ENCODE measurements at places on chromosomes 2 and 18. TPM values are rescaled to one million over a fixed set of nuclear protein-coding genes. Genes with fewer than 3 reads are reported as not detected.

GRCh38 chr18:75253784-75254183, 43.2 kb downstream of the TSHZ1 start:
- DNase-seq = no peak

GRCh38 chr18:27695503-27695902, 481.4 kb downstream of the CDH2 start:
- DNase-seq = no peak

CSRNP3 gene
- 82.9 TPM for total RNA-seq

DNA sequence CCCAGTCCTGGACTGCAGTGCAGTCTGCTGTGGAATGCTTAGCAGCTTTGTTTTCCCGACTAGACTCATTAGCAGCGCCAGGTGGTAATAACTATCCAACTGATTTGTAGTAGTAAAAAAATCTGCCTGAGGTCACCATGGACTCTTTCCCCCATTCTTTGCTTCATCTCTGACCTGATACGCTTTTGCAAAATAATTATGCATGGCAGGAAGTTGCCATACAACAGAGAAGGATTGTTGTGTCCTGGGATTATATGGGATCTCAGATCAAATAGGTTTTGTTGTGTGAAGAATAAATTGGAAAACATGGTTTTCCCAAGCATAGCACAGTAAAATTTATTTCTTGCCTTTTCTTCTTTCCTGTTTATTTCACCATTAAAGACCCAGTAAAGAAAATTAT, 72.4 kb upstream of the ATP5MC3 start:
- no peak for DNase-seq

TSPYL6 gene
- 0.17 TPM for total RNA-seq

- no peak for DNase-seq
These were observed 391.2 kb downstream of the FBXO15 start for GRCh38 chr18:73756256-73757091.

DNA sequence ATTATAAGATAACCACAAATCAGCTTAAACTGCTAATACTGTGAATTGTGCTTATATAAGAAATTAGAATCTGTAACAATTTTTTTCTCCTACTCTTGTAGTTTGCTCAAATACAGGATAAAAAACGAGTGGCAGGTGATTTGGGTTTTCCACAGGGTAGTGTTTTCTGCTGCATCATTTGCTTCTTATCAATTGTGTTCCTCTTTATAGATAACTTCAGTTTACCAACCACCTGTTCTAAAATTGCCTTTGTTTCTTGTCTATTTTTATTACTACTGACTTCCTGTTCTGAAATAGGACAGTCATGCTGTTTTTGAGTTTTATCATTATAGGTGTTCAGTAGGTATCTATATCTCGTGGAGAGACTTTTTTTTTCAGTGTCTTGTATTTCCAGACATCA, 56.9 kb downstream of the MFSD6 start:
- DNase-seq = no peak

DNA sequence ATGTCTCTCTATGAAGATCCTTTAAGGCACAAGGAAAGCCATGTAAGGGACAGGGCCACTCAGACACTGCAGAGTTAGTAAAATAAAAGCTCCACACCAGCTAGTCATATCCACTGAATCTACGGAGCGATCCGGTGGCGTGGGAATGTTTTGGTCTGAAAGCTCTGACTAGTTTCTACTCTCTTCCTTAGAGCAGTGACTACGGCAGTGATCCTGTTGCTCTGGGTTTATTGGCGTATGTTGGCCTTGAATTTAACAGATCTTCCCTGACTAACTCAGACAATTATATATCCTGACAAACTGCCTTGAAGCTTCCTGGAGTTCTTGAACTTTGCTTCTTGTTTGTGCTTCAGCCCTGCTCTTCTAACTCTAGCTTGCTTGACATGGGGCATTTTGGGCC, 115.3 kb upstream of the FZD5 start:
- no peak for DNase-seq

RSAD2 gene
- total RNA-seq = 13.9 TPM

GCG gene
- total RNA-seq = not detected

SIX2 gene
- 5.5 TPM for total RNA-seq

DNA sequence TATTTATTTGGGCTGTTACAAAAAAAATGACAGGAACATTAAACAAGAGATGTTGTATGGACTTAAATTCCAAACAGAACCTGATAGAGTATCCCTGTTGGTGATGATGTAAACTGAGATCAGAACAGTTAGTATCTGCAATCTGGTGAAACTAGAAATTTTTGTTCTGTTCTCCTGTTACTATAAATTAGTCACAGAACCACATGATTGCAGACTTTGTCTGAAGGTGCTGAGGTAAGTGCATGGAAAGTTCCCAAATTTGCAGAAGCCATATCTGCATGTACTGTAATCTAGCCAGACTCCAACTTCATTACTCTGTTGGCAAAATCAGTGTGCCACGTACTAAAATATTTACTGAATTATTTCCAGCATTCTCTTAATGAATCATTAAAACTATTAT, 516.3 kb upstream of the FSIP2 start:
- DNase-seq = no peak

RGPD3 gene
- 0.88 TPM for total RNA-seq

EMILIN1 gene
- total RNA-seq = 46.2 TPM

GRCh38 chr2:21317131-21317530, 193.4 kb downstream of the TDRD15 start:
- peak; percentile 61 for DNase-seq

THADA gene
- total RNA-seq = 21.0 TPM

DNA sequence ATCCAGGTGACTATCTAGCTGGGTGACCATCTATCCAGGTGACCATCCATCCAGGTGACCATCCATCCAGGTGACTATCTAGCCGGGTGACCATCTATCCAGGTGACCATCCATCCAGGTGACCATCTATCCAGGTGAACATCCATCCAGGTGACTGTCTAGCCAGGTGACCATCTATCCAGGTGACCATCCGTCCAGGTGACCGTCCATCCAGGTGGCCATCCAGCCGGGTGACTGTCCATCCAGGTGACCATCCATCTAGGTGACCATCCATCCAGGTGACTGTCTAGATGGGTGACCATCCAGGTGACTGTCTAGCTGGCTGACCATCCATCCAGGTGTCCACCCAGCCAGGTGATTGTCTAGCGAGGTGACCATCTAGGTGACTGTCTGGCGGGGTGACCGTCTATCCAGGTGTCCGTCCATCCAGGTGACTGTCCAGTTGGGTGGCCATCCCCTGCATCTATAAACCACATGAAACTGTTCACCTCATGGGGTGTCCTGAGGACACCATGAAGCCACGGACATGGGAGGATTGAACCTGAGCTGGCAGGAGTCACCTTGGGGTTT, 305.3 kb downstream of the NDUFA10 start:
- DNase-seq = no peak

MAIP1 gene
- total RNA-seq = 15.6 TPM

- DNase-seq = peak; percentile 74
These were observed 38.7 kb downstream of the MAP4K4 start for GRCh38 chr2:101736233-101736632.

GRCh38 chr2:198052741-198053140, 248.3 kb downstream of the PLCL1 start:
- no peak for DNase-seq

ACMSD gene
- not detected for total RNA-seq

ARHGAP15 gene
- 53.1 TPM for total RNA-seq

DNA sequence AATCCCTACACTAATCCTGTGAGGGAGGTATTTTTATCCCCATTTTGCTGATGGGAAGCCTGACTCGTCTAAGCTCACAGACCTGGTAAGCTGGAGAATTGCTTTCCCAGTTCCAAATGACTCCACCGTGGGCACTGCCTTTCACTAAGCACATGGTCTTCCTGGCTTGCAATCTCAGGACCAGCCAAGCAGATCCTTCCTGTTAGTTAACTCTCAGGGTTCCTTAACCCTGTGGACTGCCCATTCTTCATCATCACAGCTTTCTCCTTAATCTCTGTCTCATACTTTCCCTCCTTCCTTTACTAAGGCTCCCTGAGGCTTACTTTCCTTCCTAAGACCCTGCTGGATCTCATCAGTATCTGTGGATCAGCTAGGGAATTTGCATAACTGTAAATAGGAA, 122.2 kb upstream of the ZEB2 start:
- DNase-seq = no peak

- no peak for DNase-seq
These were observed 19.9 kb downstream of the ABCG5 start for GRCh38 chr2:43818761-43819160.

GRCh38 chr2:74925361-74925786, 33.1 kb upstream of the POLE4 start:
- DNase-seq = no peak

DNA sequence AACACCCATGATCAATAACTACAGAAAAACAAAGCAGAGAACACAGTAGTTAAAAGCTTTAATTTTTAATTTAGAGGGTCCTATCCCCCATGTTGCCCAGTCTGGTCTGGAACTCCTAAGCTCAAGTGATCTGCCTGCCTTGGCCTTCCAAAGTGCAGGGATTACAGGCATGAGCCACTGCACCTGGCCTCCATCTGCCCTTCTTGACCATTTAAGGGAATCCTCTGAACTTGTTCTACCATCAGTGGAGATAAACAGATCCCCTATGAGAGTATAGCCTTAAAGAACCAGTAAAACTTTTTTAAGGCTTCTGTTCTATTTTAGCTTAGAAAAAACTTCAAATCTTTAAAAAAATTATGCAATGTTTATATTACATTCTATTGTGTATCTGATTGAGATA, 13.5 kb upstream of the ATP5MC3 start:
- no peak for DNase-seq

- DNase-seq = no peak
These were observed 23.3 kb downstream of the TTC32 start for GRCh38 chr2:19878268-19879046.

GRCh38 chr18:51273437-51273836, 76.0 kb upstream of the MEX3C start:
- no peak for DNase-seq

TMEM182 gene
- 4.0 TPM for total RNA-seq

DNA sequence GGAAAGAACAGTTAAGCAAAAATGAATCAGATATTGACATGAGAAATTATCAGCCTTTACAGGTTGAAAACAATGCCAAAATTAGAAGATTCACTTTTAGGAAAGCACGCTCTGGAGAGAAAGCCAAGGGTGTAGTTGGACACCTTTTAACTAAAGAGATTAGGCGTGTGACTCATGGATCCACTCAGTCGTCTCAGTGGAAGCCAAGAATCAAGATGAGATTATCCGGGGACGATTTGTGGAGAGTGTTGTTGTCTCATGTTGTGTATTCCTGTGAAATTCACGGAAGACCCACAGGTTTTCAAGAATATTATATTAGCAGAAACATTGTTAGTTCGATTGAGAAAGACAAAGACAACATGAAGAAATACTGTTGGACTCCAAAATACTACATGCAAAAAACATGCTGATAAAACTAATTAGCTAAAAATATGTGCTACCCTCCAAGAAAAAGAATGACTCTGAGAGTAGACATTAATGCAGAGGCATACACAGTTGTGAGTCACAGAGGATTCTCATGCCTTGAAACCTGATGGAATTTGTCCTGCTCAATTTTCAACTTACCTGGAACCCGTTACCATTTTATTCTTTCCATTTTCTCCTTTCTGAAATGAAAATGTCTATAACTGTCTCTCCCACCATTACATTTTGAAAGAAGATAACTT, 192.1 kb upstream of the RND3 start:
- no peak for DNase-seq

DNA sequence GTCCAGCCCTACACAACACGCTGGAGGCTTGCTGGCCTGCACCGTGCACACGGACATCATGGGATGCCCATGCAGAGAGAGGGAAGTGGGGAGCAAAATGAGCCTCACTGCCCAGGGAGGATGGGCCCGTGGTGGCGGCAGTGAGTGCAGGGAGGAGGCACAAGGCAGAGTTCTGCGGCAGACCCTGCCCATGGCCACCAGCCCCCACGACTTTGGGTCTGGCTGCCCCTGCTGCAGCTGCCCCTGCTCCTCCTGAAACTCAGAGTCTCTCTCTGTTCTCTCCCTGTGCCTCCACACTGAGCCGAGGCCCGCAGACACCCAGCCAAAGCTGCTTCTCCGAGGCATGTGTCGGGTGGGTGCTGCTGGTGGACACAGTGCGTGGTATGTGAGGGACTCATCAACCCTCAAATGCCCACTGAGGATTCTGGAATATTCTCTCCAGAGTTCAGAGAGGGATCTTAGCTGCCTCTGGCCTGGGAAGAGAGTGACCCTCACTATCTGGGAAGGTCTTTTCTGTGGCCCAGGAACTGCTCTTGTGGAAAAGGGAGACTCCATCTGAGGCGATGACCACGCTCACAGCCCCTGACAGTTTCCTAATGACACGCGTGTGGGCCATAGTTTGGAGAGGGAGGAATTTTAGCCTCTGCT, 45.1 kb upstream of the HPCAL1 start:
- DNase-seq = no peak

- DNase-seq = no peak
These were observed 156.4 kb downstream of the AQP4 start for GRCh38 chr18:26708806-26709716.

DNA sequence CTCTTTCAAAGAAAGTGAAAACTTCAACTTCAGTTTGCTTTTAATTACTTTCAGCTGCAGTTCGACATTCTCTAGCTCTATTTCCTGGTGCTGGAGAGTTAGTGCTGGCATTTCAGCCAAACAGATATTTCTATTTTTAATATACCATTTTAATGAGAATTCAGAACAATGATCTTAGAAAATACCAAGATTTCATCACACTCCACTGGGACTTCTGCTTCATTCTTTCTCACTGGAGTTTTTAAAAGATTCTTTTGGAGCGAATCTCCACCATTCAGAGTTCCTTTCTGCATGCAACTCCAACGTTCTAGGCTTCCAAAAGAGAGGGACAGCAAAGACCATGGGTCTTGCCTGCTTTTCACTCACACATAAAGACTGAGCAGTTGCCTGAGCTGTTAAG, 94.2 kb downstream of the CABLES1 start:
- DNase-seq = no peak

DNA sequence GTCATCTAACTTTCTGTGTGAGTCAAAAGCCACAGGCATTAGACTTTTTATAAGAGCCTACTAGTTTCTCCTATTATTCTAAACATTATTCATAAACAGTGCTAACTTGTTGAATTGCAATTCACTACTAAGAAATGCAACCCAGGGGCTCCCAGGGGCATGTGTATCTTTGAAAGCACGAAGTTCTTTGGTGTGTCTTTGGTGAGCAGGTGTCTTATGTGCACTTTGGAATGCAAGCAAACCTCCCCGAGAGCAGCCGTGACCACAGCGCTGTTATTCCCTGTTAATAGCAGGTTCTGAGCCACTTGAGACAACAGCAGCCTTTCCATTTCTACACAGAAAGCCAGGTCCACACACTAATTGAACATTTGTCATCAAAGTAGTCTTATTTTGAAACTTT, 123.5 kb downstream of the PRKRA start:
- DNase-seq = no peak

- DNase-seq = no peak
These were observed 64.4 kb downstream of the ANTXR1 start for GRCh38 chr2:69077252-69077950.

- no peak for DNase-seq
These were observed 758.7 kb upstream of the FSHR start for GRCh38 chr2:49913025-49913424.

GRCh38 chr18:13436576-13436975, 218.0 kb downstream of the LDLRAD4 start:
- DNase-seq = no peak
